ENCODE measurements at places on chromosomes 7 and 10.

- DNase-seq = no peak
Measured at GRCh38 chr7:136293272-136293671, 316.1 kb upstream of the MTPN start.

DNA sequence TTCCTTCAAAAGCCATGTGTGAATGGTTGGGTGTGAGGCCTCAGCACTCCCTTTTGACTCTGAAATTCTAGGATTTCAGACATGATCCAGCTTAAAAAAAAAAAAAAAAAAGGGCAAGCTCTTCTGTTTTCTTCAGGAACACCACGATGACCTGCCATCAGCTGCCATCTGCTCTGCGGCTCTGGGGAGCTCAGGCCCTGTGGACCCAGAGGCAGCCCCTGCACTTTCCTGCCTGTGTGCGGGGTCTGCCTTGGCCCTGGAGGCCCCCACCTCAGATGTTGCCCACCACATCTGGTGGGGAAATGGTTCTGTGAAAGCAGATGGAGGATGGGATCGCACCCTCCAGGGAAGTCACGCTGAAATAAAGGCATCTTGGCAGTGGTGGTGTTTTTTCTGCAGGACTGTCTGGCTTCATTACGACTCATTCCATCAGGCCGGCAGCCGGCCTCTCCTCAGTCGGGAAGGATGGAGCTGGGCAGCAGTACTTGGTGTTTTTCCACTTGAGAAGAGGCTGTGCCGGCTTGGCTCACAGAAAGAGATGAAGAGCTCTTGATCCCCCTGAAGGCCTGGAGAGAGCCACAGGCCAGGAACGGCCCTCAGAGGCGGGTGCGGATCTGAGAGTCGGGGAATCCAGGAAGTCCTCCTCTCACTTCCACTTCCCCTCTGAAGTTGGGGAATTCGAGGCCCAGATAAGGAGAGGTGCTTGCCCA is 66.1 kb upstream of the AQP1 start:
- DNase-seq = no peak

DNA sequence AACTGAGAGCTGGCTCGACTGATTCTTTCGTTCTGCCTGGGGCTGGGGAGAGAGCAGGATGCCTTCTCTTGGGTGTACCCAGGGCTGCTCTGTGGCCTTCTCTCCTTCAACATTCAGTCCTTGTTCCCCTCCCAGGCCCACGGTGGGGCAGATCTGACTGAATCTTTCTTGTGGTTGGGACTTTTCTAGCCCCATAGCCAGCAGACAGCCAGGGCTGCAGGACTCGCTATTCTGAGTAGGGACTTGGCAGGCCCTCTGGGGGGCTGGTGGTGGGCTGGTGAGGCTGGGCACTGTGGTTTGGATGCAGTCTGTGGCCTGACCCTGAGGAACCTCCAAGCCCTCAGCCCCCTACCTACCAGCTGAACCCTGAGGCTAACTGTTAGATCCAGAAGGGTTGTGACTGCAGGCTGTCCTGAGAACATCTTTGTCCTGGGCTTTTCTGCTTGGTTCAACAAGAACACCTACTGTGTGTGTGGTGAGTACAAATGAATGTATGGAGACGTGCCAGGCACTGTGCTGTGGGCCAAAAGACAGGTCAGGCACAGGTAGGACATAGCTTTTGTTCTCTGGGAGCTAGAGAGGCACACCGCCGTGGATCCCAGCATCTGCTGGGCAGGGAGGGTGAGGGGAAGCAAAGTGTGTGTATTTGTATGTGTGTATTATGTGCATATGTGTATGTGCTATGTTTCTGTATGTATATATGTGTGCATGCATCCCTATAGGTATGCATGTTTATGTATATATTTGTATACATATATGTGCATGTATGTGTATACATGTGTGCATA is 2.1 kb upstream of the PALD1 start:
- DNase-seq = no peak

- no peak for DNase-seq
Measured at GRCh38 chr10:76209135-76209534, 777.7 kb downstream of the LRMDA start.

DNA sequence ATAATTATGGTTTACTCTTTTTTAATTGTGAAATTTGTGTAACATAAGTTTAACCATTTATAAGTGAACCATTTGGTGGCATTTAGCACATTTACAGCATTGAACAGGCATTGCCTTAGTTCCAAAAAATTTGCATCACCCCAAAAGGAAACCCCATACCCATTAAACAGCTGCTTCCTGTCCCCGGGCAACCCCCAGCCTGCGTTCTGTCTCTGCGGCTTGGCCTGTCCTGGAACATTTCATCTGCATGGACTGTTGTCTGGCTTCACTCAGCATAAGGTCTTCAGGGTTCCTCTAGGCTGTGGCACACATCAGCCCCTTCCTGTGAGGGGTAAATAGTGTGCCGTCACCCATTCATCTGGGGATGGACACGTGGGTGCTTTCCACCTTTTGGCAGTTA is 6.9 kb downstream of the RET start:
- no peak for DNase-seq

DNA sequence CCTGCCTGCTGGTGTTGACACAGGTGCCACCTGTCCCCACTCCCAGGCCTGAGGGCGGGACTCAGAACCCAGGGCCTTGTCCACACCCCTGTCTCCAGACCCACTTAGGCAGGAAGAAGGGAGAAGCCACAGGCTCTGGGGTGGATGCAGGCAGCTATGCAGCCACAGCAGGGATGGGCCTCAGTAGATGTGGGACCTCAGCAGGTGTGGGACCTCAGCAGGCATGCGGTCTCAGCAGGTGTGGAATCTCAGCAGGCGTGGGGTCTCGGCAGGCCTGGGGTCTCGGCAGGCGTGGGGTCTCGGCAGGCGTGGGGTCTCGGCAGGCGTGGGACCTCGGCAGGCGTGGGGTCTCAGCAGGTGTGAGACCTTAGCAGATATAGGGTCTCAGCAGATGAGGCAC is 118.0 kb upstream of the PITRM1 start:
- no peak for DNase-seq

DNA sequence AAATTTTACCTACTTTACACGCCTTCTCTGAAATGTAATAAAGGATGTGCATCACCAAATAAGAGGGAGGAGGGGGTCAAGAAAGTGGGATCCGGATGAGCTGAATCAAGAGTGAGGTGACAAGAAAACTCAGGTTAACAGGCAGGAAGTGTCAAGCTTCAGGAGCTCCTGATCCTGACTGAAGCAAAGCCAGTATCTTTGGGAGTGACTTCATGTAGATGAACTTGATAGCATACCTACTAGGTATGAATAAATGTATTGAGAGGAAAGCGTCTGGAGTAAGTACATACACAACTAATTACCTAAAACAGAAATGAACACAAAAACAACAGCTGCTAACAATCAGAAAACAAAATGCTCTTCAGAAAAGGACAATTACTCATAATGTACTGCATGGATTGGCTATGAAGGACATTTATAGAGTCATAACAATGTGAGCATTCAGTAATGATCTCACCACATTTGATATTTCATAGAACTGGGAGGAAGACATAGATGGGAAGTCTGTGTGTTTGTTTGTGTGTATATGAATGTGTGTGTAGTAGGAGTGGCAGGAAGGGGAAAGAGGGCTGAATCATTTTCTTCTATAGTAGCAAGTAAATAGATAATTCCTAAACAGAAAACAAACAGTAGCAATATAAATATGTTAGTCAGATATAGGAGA is 29.4 kb downstream of the PRKG1 start:
- no peak for DNase-seq

- DNase-seq = no peak
Measured at GRCh38 chr7:42978496-42978895, 46.3 kb downstream of the MRPL32 start.

- DNase-seq = no peak
Measured at GRCh38 chr7:13508586-13508985, 480.9 kb downstream of the ETV1 start.

- DNase-seq = no peak
Measured at GRCh38 chr7:90749262-90749661, 153.1 kb downstream of the CDK14 start.

DNA sequence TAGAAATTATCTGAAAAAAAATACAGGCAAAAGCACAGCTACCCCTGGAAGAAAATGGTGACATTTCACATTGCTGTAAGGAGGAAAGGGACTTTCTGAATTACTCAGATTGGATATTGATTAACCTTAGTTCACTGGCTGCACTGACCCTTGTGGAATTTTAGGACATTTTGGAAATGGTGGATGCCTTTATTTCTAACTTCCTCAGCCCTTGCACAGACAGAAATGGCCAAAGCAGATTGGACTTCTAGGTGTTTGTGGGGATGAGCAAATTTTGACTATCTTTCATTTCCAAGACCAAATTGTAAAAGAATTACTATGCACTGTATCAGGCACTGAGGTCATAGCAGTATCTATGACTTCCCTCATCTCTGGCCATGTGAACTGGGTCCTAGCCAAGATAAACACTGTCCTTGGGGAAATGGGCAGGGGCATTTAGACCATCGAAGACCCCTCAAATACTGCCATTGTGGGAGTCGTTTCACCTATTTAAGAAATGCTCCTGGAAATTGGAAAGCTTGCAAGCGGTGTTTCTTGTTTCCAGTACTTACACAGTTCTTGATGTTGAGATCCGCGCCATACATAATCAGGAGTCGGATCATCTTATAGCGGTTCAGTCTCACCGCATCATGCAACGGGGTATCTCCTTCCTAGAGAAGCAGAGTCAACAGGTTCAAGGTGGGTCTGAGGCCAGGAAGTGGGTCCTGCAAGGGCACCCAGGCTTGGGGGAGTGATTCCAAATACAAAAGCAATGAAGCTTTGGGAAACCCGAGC is 5.7 kb downstream of the ANKRD1 start:
- no peak for DNase-seq

DNA sequence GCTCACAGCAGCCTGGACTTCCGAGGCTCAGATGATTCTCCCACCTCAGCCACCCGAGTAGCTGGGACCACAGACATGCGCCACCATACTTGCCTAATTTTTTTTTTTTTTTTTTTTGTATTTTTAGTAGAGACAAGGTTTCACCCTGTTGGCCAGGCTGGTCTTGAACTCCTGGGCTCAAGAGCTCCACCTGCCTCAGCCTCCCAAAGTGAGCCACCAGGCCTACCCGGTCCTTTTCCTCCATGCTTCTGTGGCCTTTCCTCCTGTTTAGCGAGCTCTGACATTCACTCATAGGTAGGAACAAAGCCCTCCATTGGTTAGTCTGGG is 50.1 kb upstream of the SRPK2 start:
- no peak for DNase-seq

DNA sequence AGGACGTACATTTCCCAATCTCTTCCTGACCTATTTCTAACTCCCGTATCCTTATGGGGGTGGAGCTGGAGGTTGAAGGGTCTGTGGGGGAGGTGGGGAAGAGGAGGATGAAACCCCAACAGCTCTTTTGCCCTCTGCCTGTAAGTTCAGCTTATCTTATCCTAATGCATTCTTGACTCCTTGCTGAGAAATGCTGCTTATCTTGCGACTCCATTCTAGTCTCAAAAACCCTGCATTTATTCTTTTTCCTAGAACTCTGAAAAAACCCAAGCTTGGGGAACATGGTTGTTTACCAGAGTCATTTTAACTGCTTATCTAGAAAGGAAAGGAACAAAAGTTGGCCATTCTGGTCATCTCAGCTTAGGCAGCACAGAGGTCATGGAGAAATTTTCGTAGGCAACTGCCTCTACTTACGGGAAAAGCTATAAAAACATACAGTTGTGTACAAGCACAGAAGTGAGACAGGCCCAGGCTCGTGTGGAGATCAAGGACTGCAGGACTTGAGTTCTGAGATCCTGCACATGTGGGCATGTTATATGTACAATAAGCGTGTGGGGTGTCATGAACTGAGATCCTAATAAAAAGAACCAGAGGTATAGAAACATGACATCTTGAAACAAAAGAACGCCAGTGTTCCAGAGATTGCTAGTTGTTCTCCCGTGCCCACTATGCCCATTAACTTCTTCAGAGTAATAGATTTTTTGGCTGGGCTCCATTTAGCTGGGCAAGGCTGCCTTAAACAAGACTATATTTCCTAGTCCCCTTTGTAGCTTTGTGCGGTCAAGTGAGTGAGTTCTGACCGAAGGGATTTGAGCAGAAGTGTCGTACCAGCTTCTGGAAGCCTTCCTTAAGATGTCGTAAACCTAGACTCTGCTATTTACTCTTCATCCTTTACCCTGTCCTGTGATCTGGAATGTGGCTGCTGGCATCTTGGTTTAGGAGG is 9.6 kb downstream of the INMT start:
- DNase-seq = no peak

- no peak for DNase-seq
Measured at GRCh38 chr7:144454256-144455039, 51.0 kb upstream of the NOBOX start.

- DNase-seq = no peak
Measured at GRCh38 chr10:7635408-7636125, 31.2 kb downstream of the ITIH5 start.

GRCh38 chr10:96579133-96579532 is 7.7 kb downstream of the TM9SF3 start:
- no peak for DNase-seq

- DNase-seq = no peak
Measured at GRCh38 chr10:23448802-23449570, 10.1 kb downstream of the OTUD1 start.

- DNase-seq = no peak
Measured at GRCh38 chr7:115724400-115725056, 306.0 kb downstream of the TFEC start.

DNA sequence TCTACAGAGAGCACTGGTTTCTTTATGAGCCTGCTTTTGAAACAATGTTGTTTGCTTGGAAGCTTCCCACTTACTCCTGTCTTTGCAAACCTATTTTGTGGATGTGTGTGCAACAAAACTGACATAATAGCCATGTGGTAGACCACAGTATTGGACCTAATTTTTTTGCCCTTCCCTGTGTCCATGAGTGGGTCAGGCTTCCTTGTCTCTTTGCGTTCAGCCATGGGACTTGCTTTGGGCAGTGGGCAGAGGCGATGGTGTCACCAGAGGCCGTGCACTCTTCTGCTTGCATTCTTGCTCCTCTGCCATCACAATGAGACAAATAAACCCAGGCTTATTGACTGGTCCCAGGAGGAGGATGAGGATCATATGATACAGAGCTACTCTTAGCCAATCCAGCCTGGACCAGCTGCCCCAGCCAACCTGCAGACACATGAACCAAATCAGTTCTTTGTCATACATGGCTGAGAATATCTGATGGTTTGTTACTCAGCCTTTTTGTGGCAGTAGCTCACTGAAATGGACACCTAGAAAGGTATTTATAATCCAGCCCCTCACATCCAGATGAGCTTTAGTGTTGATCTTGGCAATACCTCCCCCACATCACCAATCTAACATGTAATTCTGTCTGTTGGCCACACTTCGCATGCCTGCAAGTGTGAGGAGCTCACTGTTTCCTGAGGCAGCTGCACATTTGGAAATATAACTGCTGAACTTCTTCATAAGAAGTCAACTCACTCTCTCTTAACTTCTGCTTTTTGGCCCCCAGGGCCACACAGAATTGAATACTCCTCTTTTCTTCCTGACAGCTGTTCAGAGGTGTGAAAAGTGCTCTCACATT is 427.8 kb upstream of the ZMIZ1 start:
- DNase-seq = no peak

DNA sequence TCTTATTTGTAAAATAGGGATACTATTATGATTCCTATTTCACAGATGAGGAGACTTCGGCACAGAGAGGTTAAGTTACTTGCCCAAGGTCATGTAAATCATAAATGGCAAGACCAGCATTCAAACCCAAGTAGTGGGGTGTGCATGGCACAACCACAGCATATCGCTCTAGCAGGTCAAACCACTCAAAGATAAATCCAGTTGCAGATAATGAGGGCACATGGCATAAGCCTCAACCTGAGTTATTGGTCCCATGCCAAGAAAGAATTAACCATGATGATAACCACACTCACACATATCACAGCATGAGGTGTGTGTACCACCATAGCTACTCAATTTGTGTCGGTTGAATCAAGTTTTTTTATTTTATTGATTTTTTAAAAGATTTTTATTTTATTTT is 180.5 kb downstream of the CREB5 start:
- DNase-seq = no peak
